ENCODE measurements at places on chromosomes 1 and 21.

DNA sequence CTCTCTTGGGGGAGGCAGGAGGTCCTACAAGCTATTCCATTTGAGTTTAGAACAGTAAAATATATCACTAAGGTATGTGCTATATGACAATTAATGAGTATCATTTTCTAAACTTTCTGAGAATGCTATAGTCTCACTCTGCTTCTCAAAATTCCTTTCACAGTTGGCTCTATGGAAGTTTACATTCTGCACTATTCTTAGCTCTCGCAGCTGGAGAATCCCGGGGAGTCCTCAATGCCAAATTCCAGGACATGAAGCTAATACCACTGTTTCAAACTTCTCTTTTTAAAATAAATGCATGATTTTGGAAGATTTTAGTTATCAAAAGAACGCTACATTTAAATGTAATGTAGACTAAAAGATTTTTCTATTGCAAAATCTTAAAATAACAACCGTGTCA lies 22.4 kb upstream of the PALMD start:
- no peak for DNase-seq

DNA sequence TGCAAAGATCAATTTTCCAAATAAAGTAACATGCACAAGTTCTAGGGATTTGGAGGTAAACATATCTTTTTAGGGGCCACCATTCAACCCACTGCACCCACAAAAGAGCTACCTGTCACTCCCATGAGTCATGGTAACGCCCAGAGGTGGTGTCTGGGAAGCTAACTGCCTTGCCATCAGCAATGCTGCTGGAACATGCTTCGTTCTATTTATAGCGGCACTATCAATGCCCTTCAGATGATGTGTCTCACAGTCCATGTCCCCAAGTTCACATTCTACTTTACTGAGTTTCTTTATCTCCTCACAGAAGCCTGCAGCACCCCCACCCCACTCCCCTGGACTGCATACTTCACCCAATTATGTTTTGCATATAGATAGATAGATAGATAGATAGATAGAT lies 95.4 kb downstream of the LPAR3 start:
- no peak for DNase-seq

GRCh38 chr21:37226041-37226920 lies 40.9 kb downstream of the VPS26C start:
- no peak for DNase-seq

DNA sequence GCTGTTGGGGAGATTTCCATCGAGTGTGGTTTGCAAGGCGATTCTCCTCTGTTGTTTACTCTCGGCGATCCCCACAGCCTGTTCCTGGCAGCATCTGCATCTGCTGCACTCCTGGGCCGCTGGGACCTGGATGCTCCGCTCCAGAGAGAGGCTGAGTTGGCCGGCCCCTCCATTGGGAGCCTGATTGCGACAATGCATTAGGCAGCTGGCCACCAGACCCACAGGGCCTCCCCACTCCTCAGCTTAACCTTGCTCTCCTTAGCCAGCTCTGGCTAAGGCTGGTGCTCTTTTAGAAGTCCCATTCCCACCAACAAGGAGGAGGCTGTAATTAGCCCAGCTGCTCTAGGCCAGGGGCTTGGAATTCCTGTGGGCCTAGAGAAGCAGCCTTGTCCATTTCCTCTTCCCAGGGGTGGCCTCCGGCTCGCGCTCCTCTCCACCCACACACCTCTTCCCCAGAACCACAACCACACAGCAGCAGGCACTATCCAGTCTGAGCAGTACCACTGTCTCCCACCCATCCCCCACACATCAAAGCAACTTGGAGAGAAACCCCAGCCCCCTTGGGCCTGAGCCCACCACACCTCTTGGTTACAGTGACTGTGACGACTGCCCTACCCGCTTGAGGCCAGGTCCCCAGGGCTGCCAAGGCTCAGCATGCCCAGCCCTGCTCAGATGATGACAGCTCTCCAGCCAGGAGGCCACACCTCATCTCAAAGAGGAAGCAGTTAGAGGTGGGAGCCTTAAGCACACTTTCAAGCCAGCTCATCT lies 193.8 kb upstream of the EDN2 start:
- DNase-seq = no peak

- no peak for DNase-seq
These were observed 931.6 kb downstream of the NCAM2 start for GRCh38 chr21:21929789-21930188.

DNA sequence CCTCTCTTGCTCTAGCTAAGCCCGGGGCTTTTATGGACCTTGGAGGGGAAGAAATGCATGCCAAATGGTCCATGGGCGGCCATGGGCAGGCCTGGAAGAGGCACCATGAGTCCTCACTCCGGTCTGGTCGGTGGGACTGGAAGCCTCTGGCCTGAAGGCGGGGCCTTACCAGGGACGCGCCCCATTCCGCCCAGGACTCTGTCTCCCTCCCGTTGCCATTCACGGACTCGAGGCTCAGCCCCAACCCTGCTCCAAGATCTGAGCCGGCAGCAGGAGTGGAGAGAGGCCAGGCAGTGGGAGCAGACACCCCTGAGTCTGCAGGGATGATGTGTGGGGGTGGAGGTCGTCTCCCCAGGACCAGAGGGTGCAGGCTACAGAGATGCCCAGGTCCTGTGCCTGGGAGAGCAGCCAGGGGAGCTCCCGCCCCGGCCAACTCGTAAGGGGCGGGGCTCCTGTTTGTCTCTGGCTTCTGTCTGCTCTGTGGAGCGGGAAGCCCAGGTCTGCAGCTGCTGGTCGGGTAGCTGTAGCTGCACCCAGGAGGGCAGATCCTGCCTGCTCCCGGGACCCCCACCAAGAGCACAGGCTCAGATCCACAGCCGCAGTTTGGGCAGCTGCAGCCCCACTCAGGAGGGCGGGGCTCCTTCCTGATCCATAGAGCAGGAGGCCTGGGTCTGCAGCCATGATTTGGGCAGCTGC lies 8.3 kb upstream of the KANK4 start:
- no peak for DNase-seq

DNA sequence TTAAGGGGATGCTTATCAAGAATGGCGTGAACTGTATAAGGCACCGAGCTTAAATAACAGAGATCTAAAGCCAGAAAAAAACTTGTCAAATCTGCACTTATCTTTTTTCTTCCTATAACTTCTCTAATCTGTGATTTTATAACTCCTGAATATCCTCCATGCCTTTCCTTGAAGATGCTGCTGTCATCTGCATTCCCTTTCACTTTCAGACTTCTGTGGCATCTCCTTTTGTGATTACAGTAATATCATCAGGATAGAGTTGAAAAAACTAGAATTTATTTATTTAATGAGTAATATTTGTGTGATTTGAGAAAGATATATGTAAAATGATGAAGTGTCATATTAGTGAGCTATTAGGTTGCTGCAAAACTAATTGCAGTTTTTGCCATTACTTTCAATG lies 357.8 kb upstream of the PTBP2 start:
- DNase-seq = no peak

DNA sequence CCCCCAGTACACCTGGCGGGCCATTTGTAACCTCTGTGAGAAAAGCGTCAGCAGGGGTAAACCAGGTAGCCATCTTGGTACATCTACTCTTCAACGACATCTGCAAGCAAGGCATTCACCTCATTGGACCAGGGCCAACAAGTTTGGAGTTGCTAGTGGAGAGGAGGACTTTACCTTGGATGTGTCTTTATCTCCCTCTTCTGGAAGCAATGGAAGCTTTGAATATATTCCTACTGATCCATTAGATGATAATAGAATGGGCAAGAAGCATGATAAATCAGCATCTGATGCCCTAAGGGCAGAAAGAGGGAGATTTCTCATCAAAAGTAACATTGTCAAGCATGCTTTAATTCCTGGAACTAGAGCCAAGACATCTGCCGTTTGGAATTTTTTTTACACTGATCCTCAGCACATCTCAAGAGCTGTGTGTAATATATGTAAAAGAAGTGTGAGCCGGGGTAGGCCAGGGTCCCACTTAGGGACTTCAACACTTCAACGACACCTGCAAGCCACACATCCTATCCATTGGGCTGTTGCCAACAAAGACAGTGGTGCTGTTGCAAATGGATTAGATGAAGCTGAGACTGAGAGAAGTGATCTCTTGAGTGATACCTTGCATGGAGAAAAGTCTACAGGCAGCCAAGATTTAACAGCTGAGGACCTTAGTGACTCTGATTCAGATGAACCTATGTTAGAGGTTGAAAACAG lies 2.7 kb downstream of the ZBED6 start:
- no peak for DNase-seq

All from NCI-H1092 (cell line).